CD14-positive monocyte (primary cell): ENCODE measurements at places on chromosomes 11 and 22.

DNA sequence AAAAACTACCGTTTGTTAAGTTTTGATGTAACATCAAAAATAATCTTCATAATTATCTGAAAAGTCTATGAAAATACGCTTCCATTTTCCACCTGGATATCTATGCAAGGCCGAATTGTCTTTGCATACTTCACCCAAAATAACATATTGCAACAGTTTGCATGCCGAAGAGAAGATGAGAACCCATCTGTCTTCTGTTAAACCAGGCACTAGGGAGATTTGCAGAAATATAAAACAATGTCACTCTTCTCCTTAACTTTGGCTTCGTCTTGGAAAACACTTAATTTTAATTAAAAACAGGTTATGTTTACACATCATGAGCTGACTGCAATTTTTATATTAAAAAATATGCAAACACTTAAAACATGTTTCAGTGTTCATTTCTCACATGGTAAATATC lies 1325.8 kb downstream of the TBC1D22A start:
- no peak for DNase-seq

DNA sequence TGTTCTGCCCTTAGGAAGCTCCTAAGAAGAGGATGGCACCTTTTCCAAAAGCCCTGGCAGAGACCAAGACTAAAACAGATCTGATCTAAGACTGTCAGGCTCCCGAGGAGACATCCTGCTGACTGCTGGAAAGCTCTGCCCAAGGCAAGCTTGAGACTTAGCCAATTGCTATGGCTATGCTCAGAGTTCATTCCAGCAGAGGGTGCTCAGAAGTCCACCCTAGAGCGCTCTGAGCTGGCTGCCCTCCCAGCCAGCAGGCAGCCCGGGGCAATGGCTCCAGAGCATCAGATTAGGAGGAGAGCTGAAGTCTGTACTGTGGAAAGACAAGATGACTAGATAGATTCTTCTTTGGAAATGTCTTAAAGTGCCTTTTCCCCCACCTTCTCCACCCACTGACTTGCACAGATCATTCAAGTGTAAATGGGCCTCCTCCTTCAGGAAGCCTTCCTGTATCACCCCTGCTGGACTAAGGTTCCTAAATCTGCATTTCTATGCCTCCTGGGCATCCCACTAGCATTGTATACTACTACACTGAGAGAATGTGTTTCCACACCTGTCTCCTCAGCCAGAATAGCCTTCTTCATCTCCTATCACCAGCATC lies 23.4 kb downstream of the LRRC55 start:
- no peak for DNase-seq

- no peak for DNase-seq
Observed at GRCh38 chr11:1274501-1274900, 34.9 kb downstream of the TOLLIP start.

- DNase-seq: no peak
Observed at GRCh38 chr11:3873712-3874349, 18.4 kb downstream of the STIM1 start.

GRCh38 chr22:29396126-29396525 lies 7.8 kb upstream of the AP1B1 start:
- no peak for DNase-seq

DNA sequence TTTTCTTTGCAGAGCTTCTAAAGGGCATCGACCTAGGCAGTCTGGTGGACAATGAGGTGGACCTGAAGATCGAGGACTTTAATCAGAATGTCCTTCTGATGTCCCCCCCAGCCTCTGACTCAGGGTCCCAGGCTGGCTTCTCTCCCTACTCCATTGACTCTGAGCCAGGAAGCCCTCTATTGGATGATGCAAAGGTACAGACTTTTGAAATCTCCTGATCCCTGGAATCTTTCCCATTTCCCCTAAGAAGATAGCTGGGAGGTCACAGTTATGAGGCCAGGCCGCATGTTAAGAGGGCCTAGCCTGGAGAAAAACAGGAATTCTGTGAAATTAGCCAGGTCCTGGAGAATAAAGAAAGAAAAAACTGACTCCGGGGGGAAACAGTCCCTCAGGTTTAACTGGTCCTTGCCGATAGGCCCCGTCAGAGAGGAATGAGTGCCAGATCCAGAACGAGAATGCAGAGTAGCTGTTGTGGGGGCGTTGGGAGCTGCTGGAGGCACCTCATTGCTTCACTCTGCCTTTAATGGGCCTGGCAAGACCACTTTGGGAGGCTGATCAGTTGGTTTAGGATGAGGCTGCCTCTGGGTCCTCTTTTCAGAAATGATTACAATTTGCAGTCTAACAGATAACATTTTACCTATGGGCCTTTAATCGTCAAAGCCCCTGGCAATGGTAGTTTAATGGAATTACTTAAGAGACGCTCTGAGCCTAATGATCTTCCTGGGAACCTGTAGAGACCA lies 39.2 kb downstream of the SHISA8 start:
- DNase-seq: no peak

GRCh38 chr11:83257761-83258168 lies 28.4 kb downstream of the CCDC90B start:
- no peak for DNase-seq

- DNase-seq: no peak
Observed at GRCh38 chr11:35145271-35145670, 6.3 kb downstream of the CD44 start.

DNA sequence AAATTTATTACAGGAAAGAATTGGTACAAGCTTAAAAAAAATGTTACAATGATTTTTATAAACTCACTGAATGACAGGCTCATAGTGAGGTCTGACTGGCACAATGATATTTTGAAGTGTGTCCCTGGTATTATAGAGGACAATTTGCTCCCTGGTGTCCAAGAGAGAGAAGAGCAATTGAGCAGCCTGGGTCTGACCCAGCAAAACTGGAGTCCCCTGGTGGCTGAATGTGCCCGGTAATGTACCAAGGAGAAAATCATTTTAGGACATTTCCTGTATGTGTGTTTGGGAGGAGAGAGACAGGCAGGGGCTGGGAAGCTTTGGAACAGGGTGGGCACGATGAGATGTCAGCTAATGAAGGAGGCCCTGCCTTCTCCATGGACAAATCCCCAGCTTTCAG lies 125.3 kb downstream of the APOL5 start:
- peak; percentile 8 for DNase-seq

DNA sequence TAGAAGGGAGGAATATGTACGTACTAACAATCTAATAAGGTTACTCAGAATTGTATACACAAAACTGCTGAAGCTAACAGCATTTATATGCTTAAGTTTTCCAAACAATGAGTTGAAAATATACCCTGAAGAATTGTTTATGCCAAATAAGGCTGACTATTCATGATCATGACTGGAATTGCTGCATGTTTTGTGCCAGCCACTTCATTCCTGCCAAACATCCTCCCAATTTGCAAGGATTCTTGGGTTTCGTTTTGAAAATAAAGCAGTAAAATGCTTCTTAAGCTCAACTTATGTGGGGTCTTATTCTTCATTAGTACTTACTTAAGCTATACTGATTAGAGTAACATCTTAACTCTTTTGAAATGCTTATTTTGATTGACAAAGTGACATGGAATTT lies 149.0 kb downstream of the SPON1 start:
- no peak for DNase-seq

DNA sequence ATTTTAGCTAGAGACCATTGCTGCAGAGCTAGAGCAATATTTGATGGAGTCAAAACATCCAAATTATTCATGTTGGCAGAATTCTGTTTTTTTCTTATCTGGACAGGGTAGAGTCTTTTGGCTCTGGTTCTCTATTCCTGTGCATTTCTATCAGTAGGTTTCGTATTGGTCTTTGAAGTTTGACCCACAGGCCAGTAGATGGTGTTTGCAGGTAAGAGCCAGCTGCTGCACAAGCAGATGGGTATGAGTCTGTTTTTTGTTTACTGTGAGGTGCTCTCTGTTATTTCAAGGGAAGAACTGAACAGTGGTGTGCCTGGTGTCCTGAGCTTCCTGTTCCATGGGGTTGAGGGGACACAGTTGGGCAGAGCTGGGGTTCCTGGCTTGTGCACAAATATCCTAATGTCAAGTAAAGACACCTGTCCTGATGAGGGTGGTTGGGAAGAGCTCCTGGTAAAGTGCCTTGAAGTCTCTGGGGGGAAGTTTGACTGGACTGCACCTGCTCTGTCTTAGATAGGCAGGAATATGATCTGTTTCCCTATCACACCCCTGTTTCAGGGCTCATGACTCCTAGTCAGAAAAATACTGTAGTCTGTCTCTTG lies 34.0 kb upstream of the SLC22A25 start:
- no peak for DNase-seq

- DNase-seq: no peak
Observed at GRCh38 chr11:81895258-81895657, 838.4 kb downstream of the FAM181B start.

DNA sequence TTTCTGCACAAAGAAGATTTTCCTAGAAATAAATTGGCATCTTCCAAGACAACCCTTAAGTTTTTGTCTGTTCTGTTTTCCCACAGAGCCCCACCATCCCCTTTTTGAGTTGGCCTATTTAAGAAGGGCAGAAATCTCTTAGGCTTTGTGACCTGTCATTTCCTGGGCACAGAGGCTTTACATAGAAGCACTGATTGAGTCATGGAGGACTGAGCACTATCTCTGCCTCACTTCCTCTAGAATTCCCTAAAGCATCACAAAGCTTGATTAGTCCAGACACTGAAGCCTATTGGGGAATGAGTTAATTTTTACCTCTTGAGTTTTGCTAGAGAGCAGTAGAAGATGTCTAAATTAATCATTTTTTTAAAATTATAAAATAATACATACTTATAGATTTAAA lies 25.4 kb downstream of the TRIM44 start:
- DNase-seq: peak; percentile 75

- DNase-seq: peak; percentile 70
Observed at GRCh38 chr11:120172054-120172911, 34.4 kb upstream of the TRIM29 start.

GRCh38 chr11:87976009-87976408 lies 199.2 kb downstream of the RAB38 start:
- DNase-seq: no peak

- DNase-seq: no peak
Observed at GRCh38 chr11:43810929-43811596, 69.6 kb upstream of the ALKBH3 start.

DNA sequence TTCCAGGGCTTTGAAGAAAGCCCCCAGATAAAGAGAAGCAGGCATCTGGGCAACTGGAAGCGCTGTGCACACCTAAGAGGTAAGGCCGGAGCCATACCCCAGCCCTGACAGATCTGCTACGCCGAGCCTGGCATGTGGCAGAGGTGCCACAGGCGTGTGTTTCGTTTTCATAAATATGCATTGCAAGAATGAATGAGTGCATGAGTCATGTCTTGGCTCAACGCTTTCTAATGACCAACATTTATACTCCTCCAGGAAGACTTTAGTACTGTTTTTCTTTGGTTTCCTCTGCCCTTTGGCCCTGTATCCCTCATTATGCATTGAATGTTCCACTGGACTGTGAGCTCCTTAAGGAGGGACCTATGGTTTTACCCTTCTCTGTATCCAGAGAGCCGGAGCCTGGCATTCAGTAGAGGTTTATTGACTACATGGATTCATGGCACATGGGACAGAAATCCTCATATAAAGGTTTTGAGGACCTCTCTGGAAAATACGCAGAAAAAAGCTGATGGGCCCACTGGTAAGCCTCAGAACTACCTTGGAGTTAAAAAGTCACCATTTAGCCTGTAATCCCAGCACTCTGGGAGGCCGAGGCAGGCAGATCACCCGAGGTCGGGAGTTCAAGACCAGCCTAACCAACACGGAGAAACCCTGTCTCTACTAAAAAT lies 38.9 kb upstream of the CSNK2A3 start:
- no peak for DNase-seq

GRCh38 chr11:45818961-45819605 lies 14.1 kb downstream of the SLC35C1 start:
- DNase-seq: no peak

GRCh38 chr11:92702805-92703448 lies 266.5 kb upstream of the MTNR1B start:
- DNase-seq: no peak

DNA sequence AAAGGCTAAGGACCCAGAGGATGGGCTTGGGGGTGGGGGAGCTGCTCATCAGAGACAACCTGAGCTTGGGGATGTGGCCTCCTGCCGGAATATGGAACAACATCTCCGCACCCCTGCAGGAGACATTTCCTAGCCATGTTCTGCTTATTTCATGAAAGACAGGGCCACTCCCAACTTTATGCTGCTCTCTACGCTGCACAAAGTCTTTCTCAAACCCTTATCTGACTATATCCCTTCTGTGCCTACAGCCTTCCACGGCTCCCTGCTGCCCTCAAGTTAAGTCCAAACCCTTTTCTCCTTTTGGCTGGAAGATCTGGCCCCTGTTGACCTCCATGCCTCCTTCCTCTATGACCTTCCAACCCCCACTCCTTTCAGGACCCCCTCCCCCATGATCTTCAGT lies 562.0 kb downstream of the MN1 start:
- DNase-seq: no peak

DNA sequence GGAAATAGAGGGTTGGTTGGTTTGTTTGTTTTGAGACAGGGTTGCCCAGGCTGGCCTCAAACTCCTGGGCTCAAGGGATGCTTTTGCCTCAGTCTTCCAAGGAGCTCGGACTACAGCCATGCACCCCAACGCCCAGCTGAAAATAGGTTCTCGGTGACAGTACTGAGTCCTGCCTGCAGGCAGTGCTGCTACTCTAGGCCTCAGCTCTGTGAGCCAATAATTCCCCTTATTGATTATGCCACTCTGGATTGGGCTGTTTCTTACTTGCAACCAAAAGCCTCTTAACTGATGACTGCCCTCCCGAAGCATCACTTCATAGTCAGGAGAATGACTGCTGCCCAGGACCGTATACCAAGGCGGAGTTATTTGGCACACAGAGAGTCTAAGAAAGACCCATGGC lies 1.2 kb upstream of the C11orf16 start:
- DNase-seq: no peak

GRCh38 chr11:45048870-45049691 lies 97.4 kb upstream of the PRDM11 start:
- no peak for DNase-seq

GRCh38 chr11:26556582-26556981 lies 15.5 kb downstream of the MUC15 start:
- no peak for DNase-seq

GRCh38 chr22:23380230-23380573 lies 199.9 kb downstream of the IGLL1 start:
- DNase-seq: no peak

GRCh38 chr22:49405590-49405989 lies 422.1 kb downstream of the BRD1 start:
- no peak for DNase-seq

GRCh38 chr11:16000065-16000464 lies 356.3 kb downstream of the SOX6 start:
- no peak for DNase-seq

GRCh38 chr22:49373801-49374226 lies 453.9 kb downstream of the BRD1 start:
- DNase-seq: no peak

GRCh38 chr11:78645226-78646202 lies 70.8 kb upstream of the NARS2 start:
- peak; percentile 55 for DNase-seq

DNA sequence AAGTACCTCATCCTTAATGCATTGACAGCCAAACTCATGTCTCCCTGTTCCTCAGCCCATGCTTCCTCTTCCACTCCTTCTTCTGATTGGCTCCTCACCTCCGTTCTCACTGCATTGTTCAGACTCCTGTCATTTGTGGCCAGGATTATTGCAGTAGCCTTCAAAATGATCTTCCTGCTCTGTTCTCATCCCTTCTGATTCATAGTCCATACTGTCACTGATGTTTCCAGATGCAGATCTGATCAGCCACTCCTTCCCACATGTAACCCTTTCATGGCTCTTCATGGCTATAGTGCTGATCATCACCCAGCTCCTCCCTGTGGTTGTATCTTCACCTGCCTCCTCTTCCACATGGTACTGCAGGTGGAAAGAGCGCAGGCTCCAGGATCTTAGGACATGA lies 71.7 kb downstream of the DEPDC5 start:
- no peak for DNase-seq

- DNase-seq: no peak
Observed at GRCh38 chr11:100592619-100593260, 94.3 kb upstream of the ARHGAP42 start.
